ENCODE measurements at places on chromosomes 7 and 10. TPM values are rescaled to one million over a fixed set of nuclear protein-coding genes. Genes with fewer than 3 reads are reported as not detected.

The NODAL gene
- total RNA-seq: not detected

GRCh38 chr10:100733329-100733728 is 12.1 kb upstream of the PAX2 start:
- H3K27me3 ChIP-seq: peaks cover 87% of the 10 kb centered on the region
- H3K4me1 ChIP-seq: peaks cover 5% of the 10 kb centered on the region
- H3K36me3 ChIP-seq: no peaks in the 10 kb centered on the region
- H3K27ac ChIP-seq: no peak overlapping the region
- no peak overlapping the region for H3K4me3 ChIP-seq

- H3K4me3 ChIP-seq: no peak overlapping the region
- no peak for DNase-seq
- no peak overlapping the region for H3K27ac ChIP-seq
- no peaks in the 10 kb centered on the region for H3K36me3 ChIP-seq
Observed at GRCh38 chr10:118271671-118272070, 70.5 kb downstream of the FAM204A start.

- peak; percentile 98 for DNase-seq
- H3K27ac ChIP-seq: no peak overlapping the region
- no peak overlapping the region for H3K4me3 ChIP-seq
- H3K4me1 ChIP-seq: no peaks in the 10 kb centered on the region
- H3K27me3 ChIP-seq: no peaks in the 10 kb centered on the region
Observed at GRCh38 chr10:22554461-22555182, 159.8 kb downstream of the PIP4K2A start.

Measured in lung (tissue), 17 donors.